ENCODE measurements at places on chromosomes 3 and 15.

DNA sequence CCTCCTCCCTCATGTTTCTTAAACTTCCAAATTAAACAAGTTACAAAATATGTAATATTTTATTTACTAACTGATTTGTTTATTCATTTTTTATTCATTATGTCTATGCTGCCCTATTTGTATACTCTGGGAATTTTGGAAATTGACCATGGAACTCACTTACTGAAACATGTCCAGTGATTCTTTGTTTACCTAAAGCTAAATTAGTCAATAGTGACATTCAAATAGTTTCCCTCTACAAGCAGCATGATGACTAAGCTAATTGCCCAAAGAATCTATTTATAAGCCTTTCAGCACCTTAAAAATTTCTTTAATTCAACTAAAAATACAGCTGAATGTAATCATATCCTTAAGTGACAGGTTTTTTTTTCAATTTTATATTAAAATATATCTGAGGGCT lies 437.7 kb downstream of the SI start:
- no peak for DNase-seq

GRCh38 chr15:77649610-77650009 lies 16.9 kb upstream of the LINGO1 start:
- no peak for DNase-seq

DNA sequence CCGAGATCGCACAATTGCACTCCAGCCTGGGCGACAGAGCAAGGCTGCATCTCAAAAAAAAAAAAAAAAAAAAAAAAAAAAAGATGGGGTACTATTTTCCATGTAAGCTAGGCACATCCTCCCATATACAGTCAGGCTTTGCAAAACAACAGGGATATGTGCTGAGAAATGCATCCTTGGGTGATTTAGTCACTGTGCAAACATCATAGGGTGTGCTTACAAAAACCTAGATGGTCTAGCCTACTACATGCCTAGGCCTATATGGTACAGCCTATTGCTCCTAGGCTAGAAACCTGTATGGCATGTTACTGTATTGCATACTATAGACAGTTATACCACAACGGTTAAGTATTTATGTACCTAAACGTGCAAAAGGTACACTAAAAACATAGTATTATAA lies 75.0 kb downstream of the TTBK2 start:
- no peak for DNase-seq

- no peak for DNase-seq
These were observed 23.8 kb downstream of the ZNF654 start for GRCh38 chr3:88082854-88083253.

DNA sequence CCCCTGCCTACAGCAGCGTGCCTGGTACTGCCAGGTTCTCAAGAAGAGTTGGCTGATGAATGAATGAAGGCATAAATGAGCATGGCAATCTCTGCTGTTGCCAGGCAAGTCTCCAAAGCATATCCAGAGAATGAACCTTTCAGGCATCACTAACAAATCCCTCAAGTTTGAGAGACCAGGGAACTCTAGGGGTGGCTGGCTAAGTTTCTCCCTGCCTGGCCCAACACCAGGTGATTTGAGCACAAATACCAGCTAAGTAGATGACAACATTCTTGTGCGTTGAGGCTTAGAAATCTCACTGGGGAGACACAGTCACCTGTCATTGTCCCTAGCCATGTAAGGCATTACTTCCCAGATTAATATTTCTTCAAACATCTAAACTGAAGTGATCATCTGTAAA lies 81.4 kb upstream of the PTX3 start:
- no peak for DNase-seq

GRCh38 chr3:13688824-13689223 lies 139.9 kb downstream of the FBLN2 start:
- no peak for DNase-seq

GRCh38 chr3:158453865-158454264 lies 117.1 kb upstream of the MLF1 start:
- no peak for DNase-seq

GRCh38 chr3:40382617-40382979 lies 4.4 kb upstream of the ENTPD3 start:
- DNase-seq = no peak

DNA sequence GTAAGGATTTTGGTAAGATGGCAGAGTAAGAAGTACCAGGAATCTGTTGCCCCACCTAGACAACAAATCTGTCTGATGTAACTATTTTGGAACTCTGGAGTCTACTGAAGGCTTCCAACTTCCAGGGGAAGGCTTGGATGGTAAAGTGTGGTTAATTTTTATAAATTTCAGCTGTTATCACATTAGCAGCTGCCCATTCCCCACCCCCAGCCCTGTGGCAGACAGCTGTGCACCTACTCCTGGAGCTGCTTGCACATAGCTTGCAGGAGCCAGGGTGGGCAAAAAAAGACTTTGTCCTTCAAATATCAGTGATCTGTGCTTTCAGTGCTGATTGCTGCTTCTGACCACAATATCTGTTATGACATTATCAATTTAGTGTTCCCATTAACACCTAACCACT lies 47.4 kb downstream of the FRMD5 start:
- DNase-seq = no peak

DNA sequence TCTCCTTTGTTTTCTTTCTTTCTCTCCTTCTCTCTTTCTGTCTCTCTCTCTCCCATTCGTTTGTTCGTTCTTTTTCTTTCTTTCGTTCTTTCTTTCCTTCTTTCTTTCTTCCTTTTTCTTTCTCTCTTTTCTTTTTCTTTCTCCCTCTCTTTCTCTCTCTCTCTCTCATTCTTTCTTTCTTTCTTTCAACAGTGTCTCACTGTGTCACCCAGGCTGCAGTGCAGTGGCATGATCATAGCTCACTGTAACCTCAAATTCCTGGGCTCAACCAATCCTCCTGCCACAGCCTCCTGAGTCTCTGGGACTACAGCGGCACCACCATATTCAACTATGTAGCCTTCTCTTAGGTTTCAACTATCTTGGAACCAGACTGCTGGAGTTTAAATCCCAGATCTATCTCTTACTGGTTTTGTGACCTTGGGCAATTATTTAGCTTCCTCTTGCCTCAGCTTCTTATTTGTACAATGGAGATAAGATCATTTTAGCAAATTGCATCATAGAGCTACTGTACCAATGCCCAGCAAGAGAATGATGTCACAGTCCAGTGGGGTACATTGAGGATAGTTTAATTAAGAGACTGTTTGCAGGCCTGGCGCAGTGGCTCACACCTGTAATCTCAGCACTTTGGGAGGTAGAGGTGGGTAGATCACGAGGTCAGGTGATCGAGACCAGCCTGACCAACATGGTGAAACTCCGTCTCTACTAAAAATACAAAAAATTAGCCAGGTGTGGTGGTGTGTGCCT lies 27.3 kb upstream of the PARL start:
- DNase-seq = no peak

DNA sequence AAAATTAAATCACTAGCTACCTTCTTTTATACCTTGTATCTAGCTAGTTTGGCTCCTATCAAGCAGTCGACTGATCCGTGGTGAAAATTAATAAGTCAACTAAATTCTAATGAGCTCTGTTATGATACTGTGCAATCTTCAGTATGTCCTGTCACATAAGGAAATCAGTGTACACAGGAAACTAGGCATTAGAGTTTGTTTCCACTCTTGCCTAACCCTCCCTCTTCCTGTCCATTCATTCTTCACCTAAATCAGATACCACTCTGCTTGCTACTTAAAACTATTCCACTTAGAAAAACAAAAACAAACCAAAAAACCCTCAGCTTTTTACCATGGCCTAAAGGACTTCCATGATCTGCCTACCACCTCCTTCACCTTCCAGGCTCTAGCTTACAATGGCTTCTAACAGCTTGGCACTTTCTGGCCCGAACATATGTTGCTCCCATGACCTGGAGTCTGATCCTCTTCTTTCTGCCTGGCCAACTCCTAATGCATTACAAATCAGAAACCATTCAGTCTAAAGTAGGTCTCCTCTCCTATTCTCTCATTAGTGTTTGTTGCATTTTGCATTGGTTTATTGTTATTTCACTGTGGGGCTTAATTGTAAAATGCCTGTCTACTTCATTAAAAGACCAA lies 7.9 kb downstream of the RFC4 start:
- DNase-seq = no peak
